ENCODE measurements at places on chromosomes 3 and 15.

DNA sequence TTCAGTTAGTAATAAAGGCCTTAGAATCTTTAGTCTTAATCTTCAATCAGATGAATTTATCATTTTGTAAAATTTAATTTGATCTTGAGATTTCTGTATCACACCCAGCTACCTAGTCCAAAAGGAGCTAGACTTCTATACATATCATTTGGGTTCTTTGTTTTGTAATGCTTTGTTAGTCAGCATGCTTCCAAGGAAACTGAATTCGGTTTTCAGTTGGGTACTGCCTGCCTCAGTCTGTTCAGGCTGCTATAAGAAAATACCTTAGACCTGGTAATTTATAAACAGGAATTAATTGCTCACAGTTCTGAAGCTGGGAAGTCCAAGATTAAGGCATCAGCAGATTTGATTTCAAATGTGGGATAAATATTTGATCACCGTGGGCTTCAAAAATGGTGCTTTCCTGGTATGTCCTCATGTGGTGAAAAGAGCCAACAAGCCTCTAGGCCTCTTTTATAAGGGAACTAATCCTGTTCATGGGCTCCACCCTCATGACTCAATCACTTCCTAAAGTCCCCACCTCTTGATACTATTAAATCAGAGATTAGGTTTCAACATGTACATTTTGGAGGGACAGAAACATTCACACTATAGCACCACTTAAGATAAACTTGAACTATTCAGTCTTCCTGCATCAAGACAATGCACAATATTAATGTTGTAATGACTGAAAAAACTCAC lies 800.7 kb downstream of the NAALADL2 start:
- DNase-seq: no peak

DNA sequence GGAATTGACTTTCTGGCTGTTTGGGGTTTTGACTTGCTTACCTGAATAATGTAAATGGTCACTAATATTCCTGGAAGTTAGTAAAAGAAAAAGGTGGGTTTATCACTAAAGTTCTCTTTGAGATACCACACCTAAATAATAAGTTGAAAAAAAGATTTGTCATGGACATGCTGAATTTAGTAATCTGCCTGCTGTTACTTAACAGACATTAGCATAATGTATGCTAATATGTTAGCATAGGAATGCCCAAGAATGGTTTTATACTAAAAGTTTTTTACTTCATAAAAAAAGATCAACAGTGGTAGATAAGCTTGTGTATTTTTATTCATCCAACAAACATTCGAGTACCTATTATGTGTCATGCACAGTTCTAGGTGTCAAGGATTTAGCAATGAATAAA lies 36.5 kb downstream of the GMPS start:
- DNase-seq: no peak

DNA sequence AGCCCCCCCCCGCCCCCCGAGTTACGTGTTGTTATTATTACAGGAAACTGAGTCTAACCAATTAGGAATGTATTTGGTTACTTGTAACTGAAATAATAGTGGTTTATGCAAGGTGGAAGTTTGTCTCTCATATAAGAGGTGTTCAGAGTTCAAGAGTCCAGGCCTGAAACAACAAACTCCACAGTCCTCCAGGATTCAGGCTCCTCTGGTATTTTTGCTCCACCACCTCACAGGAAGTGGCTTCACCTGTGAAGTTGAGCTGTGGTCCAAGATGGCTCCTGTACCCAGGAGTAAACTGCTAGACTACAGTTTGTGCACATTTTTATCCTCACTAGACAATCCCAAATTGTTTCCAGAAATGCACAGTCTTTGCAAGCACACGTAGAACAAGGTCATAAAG lies 27.3 kb downstream of the MOBP start:
- DNase-seq: no peak

GRCh38 chr3:156782319-156782718 lies 43.8 kb upstream of the LEKR1 start:
- no peak for DNase-seq

GRCh38 chr3:23303601-23304217 lies 100.6 kb downstream of the UBE2E2 start:
- DNase-seq: no peak

- peak; percentile 14 for DNase-seq
These were observed 95.8 kb upstream of the SNRPN start for GRCh38 chr15:24858737-24859601.

All from neural crest cell (in vitro differentiated cells).